H54 (cell line): ENCODE measurements at places on chromosomes 5 and 9.

DNA sequence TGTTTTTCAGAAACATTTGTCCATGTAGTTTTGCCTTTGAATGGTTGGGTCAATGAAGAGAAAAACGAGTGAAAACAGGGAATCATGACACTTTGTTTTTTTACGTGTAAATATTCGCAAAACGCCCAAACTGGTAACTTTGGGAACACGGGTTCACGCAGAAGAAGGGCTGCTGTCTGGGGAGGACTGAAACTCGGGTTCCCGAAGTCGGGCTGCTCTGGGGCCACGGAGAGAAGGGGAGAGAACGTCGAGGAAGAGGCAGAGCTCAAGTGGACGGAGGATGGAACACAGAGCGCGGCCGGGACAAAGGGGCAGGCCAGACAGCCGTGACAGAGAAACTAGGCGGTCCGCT, 478 bp upstream of the SETD9 start:
- DNase-seq = peak; percentile 52

DNA sequence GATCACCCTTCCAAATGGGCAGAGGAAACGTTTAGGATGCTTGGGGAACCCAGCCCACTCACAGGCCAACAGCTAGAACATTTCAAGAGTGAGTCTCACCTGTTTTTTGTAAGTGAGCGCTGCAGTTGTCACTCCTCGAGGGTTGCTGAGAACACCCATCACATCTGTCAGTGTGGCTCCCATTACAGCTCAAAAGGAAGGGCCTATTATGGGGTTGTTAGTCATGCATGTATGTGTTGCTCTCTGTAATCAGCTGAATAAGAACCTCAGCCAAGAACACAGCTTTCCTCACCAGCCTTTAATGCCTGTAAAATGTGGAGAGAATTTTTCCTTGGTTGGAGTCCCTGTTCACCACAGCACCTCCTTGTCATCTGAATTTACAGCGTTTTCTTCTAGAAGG, 196.3 kb upstream of the KLF4 start:
- DNase-seq = no peak

- DNase-seq = no peak
These were observed 190.5 kb downstream of the ADCY2 start for GRCh38 chr5:7586480-7586879.

DNA sequence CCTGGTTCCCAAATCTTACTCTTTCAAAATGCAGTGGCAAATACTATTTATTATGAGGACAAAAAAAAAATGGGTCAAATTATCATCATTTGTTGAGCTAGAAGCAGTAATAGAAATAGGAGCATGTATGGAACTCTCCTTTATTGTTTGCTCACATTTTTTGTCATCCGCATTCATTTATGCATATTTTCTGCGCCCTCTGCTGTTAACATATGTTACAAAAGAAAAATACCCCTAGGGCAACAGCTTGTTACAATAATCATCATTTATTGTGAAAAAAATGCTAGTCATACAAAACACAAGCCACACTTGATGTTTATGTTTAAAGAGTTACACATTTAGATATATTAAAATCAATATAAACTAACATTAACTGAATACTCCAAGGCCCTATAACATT, 328.2 kb downstream of the TUSC1 start:
- no peak for DNase-seq

GRCh38 chr5:160800375-160801275, 51.4 kb downstream of the ATP10B start:
- DNase-seq = no peak

- DNase-seq = peak; percentile 10
These were observed 110.7 kb downstream of the CCDC192 start for GRCh38 chr5:127813633-127814587.

GRCh38 chr5:14945450-14945849, 73.9 kb upstream of the ANKH start:
- no peak for DNase-seq
